Hematopoietic multipotent progenitor cell (in vitro differentiated cells): ENCODE measurements at places on chromosomes 3 and 15. TPM values are rescaled to one million over a fixed set of nuclear protein-coding genes. Genes with fewer than 3 reads are reported as not detected.

DNA sequence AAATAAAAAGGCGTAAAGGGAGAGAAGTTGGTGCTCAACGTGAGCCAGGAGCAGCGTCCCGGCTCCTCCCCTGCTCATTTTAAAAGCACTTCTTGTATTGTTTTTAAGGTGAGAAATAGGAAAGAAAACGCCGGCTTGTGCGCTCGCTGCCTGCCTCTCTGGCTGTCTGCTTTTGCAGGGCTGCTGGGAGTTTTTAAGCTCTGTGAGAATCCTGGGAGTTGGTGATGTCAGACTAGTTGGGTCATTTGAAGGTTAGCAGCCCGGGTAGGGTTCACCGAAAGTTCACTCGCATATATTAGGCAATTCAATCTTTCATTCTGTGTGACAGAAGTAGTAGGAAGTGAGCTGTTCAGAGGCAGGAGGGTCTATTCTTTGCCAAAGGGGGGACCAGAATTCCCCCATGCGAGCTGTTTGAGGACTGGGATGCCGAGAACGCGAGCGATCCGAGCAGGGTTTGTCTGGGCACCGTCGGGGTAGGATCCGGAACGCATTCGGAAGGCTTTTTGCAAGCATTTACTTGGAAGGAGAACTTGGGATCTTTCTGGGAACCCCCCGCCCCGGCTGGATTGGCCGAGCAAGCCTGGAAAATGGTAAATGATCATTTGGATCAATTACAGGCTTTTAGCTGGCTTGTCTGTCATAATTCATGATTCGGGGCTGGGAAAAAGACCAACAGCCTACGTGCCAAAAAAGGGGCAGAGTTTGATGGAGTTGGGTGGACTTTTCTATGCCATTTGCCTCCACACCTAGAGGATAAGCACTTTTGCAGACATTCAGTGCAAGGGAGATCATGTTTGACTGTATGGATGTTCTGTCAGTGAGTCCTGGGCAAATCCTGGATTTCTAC is at the start of gene RARB:
Gene RARB, plus strand, starts transcription at position 322 of the 847 bp plus-strand sequence. Its CDS starts 469 bp downstream, at position 791.
- DNase-seq, result peak; percentile 26

DNA sequence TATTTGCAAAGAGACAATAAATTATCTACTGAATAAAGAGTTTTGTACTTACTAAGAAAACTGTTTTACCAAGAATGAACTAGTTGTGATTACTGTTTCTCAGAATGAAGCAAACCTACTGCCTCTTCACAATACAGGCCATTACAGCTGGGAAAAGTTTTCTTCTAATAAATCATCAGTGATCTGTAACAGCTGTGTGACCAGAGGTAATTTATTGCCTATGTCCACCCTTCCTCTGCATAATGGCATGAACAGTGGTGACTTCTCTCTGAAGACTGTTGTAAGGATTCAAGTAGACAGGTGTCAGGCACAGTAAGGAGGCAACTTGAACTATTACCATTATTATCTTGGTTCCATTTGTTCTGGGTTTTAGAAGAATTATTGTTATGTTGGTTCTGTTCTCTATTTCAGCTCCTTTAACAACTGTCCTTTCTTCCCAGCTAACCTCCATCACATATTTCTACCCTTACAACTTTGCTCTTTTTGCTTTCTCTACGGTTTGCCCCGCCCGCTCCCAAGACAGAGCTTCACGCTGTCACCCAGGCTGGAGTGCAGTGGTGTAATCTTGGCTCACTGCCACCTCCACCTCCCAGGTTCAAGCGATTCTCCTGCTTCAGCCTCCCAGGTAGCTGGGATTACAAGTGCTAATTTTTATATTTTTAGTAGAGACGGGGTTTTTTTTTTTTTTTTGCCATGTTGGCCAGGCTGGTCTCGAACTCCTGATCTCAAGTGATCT is 51.5 kb downstream of the PRKAR2A start:
- DNase-seq, result no peak

GRCh38 chr3:161070252-161070930 is 34.8 kb downstream of the B3GALNT1 start:
- DNase-seq, result no peak

- no peak for DNase-seq
Observed at GRCh38 chr15:100941536-100941935, 22.4 kb downstream of the LRRK1 start.

- DNase-seq, result peak; percentile 48
Observed at GRCh38 chr3:101810022-101810418, 31.0 kb downstream of the NXPE3 start.

DNA sequence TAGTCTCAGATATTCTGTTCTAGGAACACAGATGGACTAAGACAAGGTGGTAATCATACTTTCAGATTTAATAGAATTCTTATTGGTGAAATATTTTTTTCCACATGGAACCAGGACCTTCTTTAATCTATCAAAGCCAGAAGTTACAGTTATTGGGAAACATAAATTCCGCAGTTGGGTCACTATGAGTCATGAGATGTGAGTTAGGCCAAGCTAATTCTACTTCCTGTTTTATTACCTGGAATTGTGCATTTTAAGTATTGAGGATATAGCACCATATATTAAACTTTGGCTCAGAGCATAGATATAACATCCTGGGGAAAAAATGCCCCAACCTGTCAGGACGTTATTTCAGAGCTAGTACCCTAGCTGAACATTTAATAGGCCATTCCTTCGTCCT is 96.4 kb upstream of the P3H2 start:
- DNase-seq, result no peak

GRCh38 chr15:68986322-68986721 is 28.2 kb upstream of the NOX5 start:
- no peak for DNase-seq

DNA sequence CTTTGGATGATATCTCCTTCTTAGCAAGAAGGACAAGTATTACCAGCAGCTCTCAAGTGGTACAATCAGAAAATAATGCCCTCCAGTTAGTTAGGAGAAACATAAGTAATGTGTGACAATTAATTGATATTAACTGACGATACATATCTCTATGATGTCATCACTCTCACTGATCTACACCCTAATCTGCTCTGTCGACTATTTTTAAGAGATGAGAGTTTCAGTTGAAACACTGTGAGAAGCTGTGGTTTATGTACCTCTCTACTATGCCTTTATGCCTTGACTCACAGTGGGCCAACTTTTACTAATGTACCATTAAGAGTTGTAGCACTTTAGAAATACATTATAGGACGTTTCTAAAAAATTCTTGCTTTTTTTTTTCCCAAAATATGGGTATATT is 8.6 kb downstream of the CEP152 start:
- no peak for DNase-seq

GRCh38 chr3:149115114-149115513 is 14.3 kb upstream of the HPS3 start:
- no peak for DNase-seq

GRCh38 chr3:62065985-62066693 is 307.2 kb downstream of the FEZF2 start:
- no peak for DNase-seq

GRCh38 chr3:18127859-18128681 is 297.1 kb downstream of the SATB1 start:
- DNase-seq, result no peak

- DNase-seq, result no peak
Observed at GRCh38 chr3:194308601-194309449, 42.3 kb downstream of the CPN2 start.

DNA sequence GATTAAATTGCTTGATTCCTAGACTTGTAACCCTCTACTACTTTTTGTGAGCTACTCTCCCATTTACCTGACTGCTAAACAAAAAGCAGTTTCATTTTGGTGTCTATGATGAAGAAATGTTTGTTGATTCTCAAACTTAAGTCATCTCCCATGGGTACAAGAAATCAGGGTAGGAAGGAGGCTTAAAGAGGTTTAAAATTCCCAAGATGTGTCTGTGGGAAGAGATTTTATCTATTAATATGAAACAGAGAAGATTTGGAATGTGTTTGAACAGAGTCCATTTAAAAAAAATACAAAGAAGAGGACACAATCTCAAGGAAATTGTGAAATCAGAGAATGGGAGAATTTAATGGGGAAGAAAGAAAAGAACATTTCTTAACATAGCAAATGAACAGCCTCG is 14.8 kb downstream of the P3H2 start:
- no peak for DNase-seq

GRCh38 chr15:59562448-59563186 is 49.0 kb upstream of the GCNT3 start:
- no peak for DNase-seq

- no peak for DNase-seq
Observed at GRCh38 chr3:149152420-149152819, 23.0 kb downstream of the HPS3 start.

The MESP2 gene
- total RNA-seq, result under 0.01 TPM

The FYTTD1 gene
- total RNA-seq, result 15.3 TPM

The TMEM40 gene
- total RNA-seq, result 0.27 TPM

The ACKR2 gene
- 0.81 TPM for total RNA-seq

The RYR3 gene
- total RNA-seq, result 5.4 TPM
